ENCODE measurements at places on chromosomes 7 and 10.

DNA sequence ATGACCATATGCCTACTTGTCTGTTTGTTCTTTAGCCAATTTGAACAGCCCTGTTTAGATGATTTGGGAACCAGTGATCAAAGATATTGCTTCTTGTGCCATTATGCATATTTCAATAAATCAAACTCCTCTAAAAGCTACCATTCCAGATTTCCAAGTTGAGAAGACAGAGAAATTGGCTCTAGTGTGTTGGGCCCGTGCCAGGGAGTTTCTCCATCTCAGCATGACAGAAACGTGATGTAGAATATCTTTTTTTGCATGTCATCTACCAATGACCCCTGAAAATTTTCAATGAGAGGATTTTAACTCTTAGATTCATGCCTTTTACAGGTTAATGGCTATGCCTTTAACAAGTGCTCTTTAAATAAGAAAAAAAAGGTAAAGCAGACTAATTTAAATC, 50.7 kb upstream of the CABCOCO1 start:
- no peak for DNase-seq

DNA sequence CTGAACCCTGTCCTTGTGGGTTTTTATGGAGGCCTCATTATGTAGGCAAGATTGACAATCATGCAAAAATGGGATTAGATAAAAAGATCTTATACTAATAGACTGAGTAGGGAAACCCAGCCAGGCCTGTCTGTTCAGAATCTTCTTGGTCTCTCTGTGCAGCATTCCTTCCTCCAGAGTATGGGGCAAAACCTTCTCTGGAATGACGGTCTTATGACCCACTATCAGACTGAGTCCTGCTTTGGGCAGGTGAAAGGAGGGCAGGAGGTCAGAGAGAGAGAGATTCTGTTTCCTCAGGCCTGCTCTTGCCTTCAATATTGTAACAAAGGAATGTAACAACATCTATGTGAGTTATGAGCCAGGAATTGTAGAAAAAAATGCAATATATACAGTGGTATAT, 182.6 kb downstream of the DNAJC1 start:
- no peak for DNase-seq

DNA sequence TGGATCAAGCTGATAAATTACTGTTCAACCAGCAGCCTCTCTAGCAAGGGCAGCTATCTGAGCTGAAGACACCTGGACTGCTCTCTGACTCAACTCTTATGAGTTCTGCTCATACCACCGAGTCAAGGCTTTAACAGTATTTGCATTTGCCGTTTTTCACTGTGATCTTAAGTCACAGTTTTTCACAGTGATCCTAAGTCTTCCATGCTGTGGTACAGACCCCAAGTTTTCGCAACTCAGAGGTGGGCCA, 31.3 kb downstream of the PIP4K2A start:
- no peak for DNase-seq

DNA sequence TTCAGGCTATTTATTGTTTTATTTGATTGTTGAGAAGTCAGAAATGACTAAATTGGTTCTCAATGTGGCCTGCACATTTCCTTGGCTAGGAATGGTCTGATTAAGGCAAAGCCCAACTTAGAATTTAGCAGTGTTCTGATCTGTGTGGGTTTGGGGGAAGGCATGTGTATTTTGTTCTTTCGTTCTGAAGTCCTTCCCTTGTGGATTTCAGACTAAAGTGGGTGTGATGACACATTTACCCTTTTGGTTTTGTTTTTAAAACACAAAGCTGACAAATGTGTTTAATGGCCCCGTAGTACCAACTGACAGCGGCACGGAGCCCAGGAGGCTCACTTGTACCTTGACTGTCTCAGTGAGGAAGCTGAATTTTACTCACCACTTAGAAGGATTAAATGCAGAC, 452.3 kb upstream of the GALNT17 start:
- no peak for DNase-seq

DNA sequence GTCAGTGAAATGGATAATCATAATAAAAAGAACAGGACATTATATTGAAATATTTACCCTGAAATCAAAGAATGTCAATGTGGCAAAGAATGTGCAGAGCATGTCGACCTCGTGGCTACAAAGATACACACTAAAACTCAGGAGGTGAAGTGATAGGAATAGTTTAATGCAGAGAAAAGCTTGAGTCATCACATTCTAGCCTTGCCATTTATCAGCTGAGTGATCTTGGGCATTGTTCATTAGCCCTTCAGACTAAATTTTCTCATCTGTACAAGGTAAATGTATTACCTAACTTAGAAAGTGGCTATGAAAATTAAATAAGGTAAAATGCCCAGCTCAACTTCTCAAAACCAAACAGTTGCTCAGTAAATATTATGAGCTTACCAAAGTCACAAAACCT, 22.6 kb downstream of the CALCR start:
- DNase-seq = no peak

GRCh38 chr7:118418433-118418832, 193.9 kb downstream of the ANKRD7 start:
- DNase-seq = no peak

DNA sequence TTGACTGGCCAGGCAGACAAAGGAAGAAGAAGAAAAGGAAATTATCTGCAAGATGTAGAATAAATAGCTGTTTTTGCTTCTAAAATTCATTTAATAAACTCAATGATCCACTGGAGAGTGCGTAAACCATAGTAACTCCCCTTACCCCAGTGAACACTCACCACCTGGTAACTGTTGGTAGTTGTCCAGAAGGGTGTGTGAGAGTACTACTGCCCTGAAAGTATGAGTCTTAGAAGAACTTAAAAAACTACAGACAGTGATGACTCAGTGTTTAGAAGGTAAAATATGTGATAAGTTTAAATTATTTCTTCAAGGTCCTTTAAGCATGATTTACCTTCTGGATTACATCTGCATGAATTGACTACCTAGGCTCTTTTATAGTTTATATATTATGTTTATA, 53.0 kb upstream of the SEMA3A start:
- DNase-seq = no peak

GRCh38 chr7:4665661-4666060, 16.4 kb upstream of the FOXK1 start:
- peak; percentile 85 for DNase-seq

- peak; percentile 31 for DNase-seq
Measured at GRCh38 chr7:159227433-159227832, 82.8 kb upstream of the VIPR2 start.

DNA sequence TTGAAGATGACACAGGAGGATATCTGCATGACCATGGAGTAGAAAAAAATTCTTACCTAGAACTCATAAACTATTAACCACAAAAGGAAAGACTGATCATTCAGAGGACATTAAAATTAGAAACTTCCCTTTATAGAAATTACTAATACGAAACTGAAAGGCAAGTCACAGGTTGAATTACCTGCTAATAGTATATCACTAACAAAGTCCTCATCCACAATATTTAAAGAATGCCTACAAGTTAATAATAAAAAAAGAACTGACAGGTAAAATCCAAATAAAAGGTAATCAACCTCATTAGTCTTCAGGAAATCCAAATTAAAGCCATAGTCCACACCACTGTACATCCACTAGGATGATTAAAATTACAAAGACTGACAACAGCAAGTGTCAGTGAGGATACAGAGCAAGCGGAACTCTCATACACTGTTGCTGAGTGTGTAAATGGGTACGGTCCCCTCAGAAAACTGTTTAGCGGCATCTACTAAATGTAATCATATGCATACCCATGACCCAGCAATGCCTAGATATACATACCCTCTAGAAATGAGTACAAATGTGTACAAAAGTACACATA, 71.2 kb downstream of the ARHGAP21 start:
- no peak for DNase-seq

All from retinal pigment epithelial cell (primary cell).